ENCODE measurements at places on chromosomes 7 and 10.

- DNase-seq: no peak
Measured at GRCh38 chr7:81030472-81030871, 111.6 kb upstream of the SEMA3C start.

DNA sequence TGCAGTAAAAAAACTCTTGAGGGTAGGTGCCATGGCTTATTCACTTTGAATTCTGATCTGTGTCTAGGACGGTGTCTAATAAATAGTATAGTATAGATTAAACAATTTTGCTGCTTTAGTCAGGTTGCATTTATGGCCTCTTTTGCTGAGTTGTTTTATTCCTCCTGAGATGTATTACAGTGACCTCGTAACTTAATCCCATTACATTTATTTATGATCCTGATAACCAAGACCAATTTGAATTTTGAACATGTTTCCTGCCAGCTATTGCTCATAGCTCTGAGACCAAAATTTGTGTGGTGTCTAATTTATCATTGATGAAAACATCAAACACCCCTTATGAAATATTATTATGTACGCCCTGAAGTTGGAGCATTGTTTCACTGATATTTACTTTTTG, 381.9 kb upstream of the SEMA3C start:
- no peak for DNase-seq

DNA sequence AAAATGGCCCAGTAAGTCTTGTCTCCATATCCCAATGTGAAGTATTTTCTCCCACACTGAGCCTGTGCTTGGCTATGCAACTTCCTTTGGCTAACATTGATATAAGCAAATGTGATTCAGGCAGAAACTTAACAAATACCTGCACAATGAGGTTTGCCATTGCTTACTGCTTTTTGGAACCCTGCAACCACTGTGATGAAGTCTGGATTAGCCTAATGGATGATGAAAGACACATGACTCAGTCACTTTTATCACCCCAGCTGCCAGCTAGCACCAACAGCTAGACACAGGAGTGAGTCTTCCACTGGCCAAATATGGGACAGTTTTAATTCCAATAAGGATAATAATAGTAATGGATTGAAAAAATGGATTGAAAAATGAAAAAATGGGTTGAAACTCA, 854.5 kb downstream of the GRM8 start:
- no peak for DNase-seq

- no peak for DNase-seq
Measured at GRCh38 chr7:82194016-82194643, 249.4 kb downstream of the CACNA2D1 start.

GRCh38 chr7:25849500-25850184, 302.4 kb upstream of the NFE2L3 start:
- peak; percentile 10 for DNase-seq

DNA sequence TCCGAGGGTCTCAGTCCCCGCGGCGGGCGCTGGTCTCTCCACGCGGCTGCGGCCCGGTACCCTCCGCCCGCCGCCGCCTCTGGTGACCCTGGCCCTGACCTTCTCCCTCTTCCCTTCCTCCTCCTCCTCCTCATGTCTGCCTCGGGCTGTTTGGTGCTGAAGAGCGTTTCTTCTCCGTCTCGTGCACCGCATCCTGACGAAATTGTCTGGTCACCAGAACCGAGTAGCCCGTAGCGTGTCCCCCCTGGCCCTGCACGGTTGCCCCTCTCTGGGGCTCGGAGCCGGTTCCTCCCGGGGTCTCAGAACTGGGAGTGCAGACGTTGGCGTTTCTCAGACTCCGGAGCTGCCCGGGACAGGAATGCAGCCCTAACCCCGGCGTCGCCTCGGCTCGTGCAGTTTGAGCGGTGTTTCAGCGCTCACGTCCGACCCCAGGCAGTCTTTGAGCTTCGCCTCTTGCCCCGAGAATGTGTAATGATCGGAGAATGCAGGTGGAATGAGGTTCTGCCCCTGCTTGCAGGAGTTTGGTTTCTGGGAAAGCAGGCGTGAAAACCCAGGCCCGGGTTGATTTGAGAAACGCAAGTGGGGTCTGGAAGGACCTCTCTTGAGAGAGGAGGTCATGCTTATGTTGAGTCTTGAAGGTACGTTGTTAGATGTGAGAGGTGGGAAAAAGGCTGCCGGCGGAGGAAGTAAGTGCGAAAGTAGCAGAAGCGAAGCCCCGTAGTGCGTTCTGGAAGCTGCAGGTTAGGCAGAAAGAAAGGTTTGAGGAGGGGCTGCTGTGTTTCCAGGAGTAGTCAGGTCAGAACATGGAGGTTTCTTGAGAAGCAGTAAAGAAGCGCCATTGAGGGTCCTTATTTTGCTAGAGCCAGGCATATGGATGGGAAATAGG, 743 bp downstream of the RBM17 start:
- DNase-seq: peak; percentile 13

DNA sequence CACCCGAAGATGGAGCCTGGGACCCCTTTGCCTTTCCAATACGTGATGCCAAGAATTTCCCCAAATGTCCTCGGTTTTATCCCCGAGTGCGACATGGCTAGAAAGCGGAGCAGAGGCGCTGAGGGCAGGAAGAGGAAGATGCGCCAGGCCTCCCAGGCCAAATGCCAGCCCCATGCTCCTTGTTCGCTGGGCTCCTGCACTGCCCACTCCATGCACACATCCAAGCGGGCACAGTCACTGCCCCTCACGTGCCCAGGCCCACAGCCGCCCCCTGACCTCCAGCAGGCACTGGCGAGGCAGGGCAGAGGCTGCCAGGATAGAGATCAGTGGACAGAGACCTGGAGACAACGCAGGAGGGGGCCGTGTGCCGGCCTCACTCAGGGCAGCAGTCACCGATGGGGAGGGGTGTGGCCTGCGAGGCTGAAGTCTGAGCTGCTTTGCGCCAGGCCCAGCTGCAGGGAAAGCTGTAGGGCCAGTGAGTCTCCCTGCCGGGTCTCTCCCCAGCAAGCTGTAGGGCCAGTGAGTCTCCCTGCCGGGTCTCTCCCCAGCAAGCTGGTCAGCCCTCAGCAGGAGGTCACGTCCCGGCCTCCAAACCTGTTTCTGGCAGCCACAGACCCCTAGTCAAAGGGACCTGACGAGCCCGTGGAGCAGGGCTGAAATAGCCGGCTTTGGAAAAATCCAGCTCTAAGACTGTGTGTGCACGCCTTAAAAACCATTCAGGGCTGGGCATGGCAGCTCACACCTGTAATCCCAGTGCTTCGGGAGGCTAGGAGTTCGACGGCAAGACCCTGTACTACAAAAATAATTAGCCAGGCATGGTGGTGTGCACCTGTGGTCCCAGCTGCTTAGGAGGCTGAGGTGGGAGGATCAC, 100.6 kb upstream of the DIP2C start:
- no peak for DNase-seq

GRCh38 chr10:22945934-22946673, 18.3 kb downstream of the ARMC3 start:
- no peak for DNase-seq

GRCh38 chr7:24764972-24765744, 7.9 kb upstream of the GSDME start:
- DNase-seq: no peak

GRCh38 chr7:79837915-79838314, 296.7 kb upstream of the GNAI1 start:
- DNase-seq: no peak

GRCh38 chr7:102028206-102028826, 210.9 kb downstream of the CUX1 start:
- no peak for DNase-seq

DNA sequence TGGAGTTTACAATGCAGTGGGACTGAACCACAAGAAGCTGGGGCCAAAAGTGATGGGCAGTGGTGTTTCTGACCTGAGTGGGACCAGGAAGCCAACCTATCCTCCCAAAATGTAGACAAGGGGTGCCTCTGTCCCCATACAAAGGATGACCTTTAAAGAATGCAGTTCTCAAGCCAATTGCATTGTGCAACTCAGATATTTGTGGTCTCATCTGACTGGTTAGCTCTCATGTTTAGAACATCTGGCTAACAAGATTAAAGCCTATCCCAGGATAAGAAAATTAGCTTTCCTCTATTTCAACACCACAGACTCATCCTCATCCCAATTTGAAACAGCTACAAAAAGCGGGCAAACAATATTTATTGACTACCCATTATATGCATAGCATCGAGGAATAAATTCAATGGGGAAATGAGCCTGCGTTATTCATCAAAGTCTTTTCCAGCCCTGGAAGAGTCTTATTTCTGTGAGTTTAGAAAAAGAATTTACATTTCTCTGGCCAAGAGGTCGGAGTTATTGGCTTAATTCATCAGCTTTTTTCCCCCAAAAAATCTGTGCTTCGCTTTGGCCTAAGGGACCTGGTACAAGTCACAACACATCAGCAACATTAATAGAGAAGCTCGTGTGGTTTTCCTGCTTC, 26.7 kb downstream of the ELMO1 start:
- no peak for DNase-seq

DNA sequence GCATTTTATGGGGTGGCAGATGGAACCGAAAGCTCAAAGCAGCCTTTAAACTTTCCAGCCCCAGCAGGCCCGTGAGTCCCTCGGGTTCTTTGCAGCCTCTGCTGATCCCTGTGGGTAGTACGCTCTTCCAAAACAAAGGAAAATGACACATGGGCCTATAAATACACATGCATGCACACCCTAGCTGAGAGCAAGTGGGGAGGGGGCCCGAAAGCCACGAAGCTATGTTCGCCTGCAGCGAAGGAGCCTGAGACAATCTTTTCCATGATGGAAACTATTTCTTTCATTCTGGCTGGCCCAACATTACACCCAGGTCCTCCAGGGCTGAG, 32.2 kb downstream of the CALML5 start:
- DNase-seq: no peak

GRCh38 chr7:98194186-98194585, 17.1 kb upstream of the BHLHA15 start:
- no peak for DNase-seq
